Fibroblast of gingiva (primary cell): ENCODE measurements at places on chromosomes 3 and 15.

GRCh38 chr3:72065236-72065635 is 280.3 kb upstream of the PROK2 start:
- DNase-seq = no peak

GRCh38 chr15:37361621-37362020 is 261.3 kb upstream of the MEIS2 start:
- no peak for DNase-seq

DNA sequence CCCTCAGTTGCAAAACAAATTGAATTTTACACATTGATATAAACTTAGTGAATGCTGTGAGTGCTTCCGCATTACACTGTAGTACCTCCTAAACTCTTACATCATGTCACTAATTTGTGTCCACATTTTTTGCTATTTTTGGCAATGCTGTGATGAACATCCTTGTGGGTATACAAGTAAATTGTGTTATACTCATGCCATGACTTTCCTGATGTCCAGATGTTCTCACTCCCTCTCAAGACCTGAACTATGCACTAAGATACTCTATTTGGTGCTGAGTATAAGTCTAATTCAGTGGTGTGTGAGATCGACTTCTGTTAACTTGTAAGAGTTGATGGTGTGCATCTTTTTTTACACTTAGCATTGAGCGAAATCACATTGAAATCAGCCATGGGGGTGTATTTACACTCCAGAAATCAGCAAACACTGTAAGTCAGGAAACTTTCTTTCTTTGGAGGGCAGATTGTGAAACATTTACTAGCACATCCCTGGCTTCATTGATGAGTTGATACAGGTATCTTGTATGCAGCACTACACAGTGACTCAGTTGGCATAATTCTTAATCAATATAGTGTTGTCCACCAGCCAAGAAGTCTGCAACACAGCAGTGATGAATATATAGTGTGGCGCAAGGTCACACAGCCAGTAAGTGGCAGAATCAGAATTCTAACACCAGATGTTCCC is 228.1 kb upstream of the RORA start:
- DNase-seq = no peak

GRCh38 chr15:76286271-76286879 is 24.9 kb downstream of the ETFA start:
- no peak for DNase-seq

- no peak for DNase-seq
Observed at GRCh38 chr3:36792342-36792741, 28.0 kb upstream of the DCLK3 start.

- DNase-seq = peak; percentile 31
Observed at GRCh38 chr15:71083349-71083748, 31.9 kb upstream of the THSD4 start.

GRCh38 chr15:90680371-90680935 is 36.7 kb upstream of the BLM start:
- peak; percentile 93 for DNase-seq

DNA sequence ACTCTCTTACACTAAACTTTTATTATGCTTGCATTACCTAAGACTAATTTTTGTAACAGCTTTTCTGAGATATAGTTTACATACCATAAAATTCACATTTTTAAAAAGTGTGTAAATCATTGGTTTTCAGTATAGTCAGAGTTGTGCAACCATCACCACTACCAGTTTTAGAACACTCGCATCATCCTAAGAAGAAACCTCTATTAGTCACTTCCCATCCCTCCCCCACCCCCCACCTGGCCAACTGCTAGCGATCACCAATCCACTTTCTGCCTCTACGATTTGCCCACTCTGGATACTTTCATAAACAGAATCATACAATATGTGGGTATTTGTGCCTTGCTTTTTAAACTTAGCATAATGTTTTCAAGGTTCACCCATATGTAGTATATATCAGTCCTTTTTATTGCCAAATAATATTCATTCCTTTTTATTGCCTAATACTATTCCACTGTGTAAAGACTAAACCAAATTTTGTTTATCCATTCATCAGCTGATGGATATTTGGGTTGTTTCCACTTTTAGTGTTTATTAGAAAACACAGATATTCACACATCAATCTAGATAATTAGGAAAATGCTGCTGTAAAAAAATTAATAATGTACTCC is 23.0 kb downstream of the UBP1 start:
- peak; percentile 7 for DNase-seq

GRCh38 chr15:90982135-90982534 is 12.2 kb downstream of the PRC1 start:
- DNase-seq = peak; percentile 48

DNA sequence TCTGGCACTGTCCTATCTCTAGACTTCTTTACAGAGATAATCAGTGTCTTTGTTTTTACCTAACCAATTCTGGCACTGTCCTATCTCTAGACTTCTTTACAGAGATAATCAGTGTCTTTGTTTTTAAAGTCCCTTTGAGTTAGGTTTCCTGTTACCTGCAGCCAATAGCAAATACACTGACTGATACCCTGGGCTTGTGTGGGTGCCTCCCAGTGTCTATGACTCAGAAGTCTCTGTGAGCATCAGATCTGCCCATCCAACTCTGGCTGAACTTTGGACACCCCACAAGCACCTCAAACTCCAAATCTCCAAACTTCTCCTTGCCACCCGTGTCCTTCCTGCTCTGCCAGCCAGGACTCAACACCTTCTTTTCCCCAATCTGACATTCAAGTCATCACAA is 30.4 kb downstream of the SLC41A3 start:
- DNase-seq = no peak

DNA sequence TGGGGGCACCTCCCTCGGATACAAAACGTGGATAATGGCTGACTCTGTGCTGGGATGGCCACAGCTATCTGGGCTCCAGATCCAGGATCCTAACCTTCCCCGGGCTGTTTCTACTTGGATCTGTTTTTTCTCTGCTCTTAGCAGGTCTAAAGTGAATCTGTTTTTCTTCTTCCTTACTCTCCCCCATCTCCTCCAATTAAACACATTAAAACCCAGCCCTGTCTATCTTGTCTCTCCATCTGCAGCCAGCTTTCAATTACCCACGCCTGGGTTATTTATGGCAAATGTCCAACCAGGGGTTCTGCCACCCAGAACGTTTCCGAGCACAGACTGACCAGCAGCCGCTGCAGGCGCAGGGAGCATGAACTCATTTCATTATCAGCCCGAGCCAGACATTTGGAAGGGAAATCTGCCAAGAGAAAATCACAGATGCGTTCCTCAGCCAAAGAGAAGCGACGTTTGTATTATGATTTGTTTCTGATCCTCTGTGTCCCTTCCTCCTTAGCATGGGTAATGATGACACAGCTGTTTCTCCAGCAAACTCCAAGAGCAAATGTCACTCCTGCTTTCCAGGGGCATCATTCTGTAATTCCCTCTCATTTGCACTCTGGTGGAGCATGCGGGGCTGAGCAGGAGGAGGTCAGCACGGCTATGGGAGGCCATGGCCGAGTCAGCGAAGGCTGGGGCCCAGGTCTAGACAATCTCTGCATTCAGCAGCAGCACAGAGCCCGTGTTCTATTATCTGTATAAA is 42.0 kb downstream of the UMPS start:
- peak; percentile 75 for DNase-seq

DNA sequence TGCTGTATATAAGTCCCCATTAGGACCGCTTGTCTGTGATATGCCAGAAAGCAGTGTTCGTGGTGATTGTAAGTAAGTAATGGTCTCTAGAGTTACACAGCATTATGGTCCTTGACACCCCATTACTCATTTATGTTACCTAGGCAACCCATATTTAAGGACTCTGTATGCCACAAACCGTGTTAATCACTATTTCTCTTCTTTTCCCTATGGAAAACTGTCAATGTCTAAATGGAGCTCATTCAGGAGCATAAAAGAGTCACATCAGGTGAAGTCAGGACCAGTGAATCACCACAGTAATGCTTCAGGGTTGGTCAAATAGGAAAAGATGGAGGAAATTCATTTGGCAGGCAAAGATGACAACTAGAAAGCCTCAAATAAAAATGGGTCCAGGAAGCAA is 146.6 kb upstream of the PEX5L start:
- DNase-seq = no peak

- DNase-seq = no peak
Observed at GRCh38 chr15:79004336-79004735, 59.5 kb upstream of the CTSH start.

- no peak for DNase-seq
Observed at GRCh38 chr3:183490653-183491052, 62.2 kb upstream of the MCF2L2 start.

GRCh38 chr3:60651799-60652198 is 599.5 kb downstream of the FHIT start:
- no peak for DNase-seq
